Activated CD4-positive, alpha-beta T cell treated with anti-CD3 and anti-CD28 coated beads, Interleukin-2, amount 50 U/mL, for 16 hours (primary cell): ENCODE measurements at places on chromosomes 12 and 14.
A peak's percentile ranks its signal among the peaks of the same experiment; 100 is the strongest.

DNA sequence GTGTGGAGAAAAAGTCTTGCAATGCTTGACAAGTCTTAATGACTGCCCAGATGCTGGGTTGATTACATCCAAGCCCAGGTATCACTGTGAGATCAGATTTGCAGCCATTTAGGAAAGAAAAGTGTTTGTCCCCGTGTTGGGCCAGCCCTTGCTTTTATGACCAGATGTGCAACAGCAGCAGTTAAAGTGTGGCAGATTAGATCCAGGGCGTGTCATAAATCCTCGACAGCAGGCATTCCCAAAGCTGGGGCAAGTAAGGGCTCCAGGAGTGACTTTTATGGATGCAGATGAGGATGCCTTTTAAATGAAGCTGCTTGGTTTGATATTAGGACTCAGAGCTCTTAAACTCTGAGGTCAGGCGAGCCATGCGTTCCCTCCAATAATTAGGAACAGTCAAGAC, 1.7 kb downstream of the SMOC1 start:
- DNase-seq, result no peak

- no peak for DNase-seq
These were observed 428.1 kb downstream of the ZFP36L1 start for GRCh38 chr14:68364792-68365192.

DNA sequence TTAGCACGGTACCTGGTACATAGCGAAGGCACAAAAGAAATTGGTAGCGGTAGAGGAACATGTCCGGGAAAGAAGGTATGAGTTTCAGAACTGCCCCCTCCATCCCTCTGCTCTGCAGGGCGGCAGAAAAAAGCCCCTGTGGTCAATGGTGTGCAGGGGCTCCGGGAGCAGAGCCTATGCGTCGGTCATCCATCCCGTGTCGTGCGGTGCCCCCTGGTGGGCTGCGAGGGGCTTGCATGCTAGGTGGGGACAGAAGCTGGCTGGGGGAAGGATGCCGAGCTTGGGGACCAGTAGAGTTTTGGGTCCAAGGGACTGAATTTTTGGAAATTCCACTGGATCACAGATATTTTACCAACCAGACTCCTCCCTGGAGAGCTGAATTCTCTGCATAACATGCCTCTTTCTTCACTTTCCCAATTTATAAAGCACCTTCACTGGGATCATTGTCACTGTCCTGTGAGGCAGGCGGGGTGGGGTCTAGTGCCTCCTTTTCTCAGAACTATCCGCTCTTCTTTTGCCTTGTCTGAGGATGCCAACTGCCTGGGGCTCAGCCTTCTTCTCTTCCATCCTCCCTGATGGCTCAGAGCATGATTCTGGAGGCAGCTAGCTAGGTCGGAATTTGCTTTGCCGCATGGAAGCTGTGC, 148.7 kb downstream of the SMOC1 start:
- DNase-seq, result peak; percentile 67

DNA sequence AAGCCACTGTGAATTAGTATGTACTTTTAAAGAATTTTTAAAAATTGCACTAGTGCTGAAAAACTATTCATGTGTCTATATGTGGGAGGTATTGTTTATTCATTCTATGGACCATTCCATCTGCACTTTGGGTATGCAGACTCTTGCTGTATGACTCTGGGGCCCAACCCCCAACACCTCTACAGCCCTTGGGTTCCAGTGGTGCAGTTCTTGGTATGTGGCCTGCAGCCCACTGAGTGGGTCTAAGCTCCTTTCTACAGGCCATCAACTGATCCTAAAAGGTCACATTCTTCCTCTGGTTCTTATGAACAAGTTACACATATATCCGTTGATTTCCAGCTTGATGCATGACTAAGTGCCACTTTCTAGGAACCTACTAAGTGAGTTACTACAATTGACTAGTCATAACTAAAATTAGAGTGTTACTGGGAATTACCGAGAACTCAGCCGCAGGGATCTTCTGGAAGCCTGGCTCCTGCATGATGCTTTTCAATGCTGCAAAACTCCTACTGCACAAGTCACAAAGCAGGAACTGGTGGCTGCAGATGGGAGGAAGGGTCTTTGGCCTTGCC, 62.4 kb upstream of the MED13L start:
- no peak for DNase-seq

DNA sequence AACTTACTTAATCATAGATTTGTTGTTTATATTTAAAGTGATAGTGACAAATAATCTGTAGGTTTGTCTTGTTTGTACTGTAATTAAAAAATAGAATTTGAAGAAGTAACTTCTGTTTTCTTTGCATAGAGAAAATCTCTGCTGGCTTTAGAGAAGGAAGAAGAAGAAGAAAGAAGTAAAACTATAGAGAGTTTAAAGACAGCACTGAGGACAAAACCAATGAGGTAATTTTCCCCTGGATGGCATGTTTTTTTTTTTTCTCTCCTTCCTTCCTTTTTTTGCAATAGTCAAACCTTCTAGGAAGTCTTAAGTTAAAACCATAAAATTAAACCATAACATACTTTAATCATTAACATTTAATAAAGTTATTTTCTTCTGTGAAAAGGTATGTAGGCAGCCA, 131.9 kb downstream of the DAAM1 start:
- DNase-seq, result no peak

GRCh38 chr12:12812618-12813119, 477 bp upstream of the DDX47 start:
- no peak for DNase-seq

DNA sequence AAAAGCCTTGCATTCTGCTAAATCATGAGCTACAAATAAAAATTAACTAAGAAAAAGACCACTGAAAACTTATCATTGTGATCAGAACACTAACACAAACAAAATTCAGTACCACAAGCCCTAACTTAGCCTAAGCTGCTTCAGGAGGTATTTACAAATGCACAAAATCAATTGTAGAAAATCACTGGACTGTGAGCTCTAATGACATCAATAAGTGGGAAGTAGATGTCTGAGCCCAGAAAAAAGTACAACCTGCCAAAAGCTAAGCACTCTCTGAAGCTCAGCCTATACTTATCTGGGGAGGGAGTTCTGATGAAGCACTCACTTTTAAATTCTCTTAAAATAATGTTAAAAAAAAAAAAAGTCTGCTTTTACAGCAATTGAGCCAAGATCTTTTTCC, 92.9 kb downstream of the SLCO1B1 start:
- no peak for DNase-seq

GRCh38 chr12:88242939-88243338, 100.8 kb downstream of the TMTC3 start:
- no peak for DNase-seq

- no peak for DNase-seq
These were observed 1054.3 kb downstream of the VRK1 start for GRCh38 chr14:97851428-97851995.

GRCh38 chr12:3661028-3661427, 91.9 kb downstream of the CRACR2A start:
- DNase-seq, result no peak

GRCh38 chr14:76329951-76330350, 46.0 kb upstream of the ESRRB start:
- DNase-seq, result no peak

GRCh38 chr12:44397631-44398030, 478.5 kb downstream of the NELL2 start:
- DNase-seq, result no peak

- DNase-seq, result no peak
These were observed 42.9 kb downstream of the FERMT2 start for GRCh38 chr14:52907949-52908348.

DNA sequence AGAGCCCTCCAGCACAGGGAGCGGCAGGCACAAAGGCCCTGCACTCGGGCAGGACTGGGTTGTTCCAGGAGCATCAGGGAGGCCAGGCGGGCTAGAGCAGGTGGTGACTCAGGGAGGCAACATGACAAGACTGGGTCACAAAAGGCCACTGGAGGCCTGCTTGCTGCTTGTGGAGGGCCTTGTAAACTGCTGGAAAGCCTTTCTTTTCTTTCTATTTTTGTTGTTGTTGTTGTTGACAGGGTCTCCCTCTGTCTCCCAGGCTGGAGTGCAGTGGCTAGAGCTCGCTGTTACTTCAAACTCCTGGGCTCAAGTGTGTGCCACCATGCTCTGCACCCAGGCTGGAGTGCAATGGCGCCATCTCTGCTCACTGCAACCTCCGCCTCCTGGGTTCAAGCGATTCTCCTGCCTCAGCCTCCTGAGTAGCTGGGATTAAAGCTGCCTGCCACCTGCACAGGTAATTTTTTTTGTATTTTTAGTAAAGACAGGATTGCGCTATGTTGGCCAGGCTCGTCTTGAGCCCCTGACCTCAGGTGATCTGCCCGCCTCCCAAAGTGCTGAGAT, 11.8 kb upstream of the RCOR1 start:
- no peak for DNase-seq

DNA sequence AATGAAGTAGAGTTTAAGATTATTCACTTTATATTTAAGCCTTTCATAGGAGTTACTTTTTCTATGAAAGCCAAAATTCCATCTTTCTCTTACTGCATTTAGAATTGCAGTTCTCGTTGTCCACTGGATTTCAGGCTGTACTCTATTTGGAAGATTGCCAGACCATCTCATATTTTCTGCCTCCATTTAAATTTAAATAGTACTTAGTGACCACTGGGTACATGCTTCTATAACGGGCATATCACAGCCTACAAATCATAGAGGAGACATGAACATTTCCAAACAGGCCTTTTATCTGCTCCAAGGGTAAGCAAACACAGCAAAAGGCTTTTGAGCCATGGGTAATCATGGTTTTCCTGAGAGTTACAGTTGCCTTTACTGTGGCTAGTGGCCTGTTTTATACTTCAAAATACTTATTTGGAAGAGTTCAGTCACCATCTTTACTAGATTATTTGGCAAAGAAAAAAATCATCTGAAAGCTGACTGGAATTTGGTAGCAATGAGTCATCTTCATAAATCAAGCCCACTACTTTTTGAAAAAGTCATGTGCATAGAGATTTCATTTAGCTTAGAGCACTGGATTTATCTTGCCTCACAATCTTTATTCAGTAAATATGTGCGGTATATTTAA, 15.7 kb downstream of the ANO6 start:
- DNase-seq, result no peak

DNA sequence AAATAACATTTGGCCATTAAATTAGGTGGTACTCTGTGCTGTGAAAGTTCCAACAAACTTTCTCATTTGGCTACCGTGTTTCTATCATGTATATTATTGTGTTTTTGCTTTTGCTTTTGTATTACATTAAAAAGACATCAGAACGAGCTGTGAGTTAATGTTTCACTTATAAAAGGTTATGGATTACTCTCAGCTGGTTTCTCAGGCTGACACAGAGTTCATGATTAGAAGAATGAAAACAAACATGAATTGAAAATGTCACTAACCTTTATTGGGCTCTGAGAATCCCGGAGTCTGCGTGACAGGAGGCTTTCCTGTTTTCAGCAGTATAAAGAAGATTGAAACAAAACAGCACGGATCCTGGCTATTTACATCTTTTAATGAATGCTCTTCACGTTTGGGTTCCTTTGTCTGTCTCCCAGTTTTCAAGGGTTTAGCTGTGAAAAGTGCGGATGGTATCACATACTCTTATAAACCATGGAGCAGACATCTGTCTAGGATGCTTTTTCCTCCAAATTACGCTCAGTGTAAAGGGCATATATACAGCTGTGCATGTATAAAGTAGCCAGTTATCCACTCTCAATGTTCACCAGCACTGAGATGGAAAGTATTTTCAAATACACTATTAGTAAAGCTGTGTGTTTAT, 153.6 kb downstream of the PTCSC3 start:
- no peak for DNase-seq

- no peak for DNase-seq
These were observed 8.7 kb downstream of the WNT1 start for GRCh38 chr12:48986720-48987291.

- DNase-seq, result peak; percentile 12
These were observed 26.8 kb upstream of the PEX5 start for GRCh38 chr12:7162691-7163114.

- DNase-seq, result no peak
These were observed 181.5 kb upstream of the PRKD1 start for GRCh38 chr14:30108975-30109700.
